ENCODE measurements at places on chromosomes 2 and 18.

DNA sequence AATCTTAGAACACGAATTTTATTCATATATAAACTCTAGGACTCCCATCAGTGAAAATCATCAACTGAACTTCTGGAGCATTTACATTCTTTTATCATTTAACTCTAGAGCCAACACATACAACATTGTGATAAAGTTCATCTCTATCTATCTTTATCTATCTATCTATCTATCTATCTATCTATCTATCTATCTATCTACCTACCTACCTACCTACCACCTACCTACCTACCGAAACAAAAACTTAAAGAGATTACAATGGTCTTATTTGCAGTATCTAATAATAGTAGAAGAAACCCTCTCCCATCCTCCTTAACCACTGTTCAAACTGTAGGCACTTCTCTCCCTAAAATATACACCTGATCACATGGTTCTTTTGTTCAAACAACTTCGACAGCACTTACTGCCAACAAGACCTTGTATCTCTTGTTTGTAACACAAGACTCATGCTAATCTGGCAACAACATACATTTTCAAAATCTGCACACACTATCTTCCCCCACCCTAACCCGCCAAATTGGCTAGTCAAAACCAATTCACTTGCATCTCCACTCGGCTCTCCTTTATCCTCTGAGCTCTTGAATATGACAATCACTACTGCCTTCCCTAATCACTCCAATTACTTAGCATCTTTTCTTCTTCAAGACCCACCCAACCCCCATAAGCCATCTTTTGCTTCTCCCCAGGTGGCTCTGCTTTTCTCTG, 69.0 kb downstream of the GORASP2 start:
- no peak for DNase-seq

GRCh38 chr2:70344195-70344594, 42.3 kb upstream of the FAM136A start:
- DNase-seq: no peak

GRCh38 chr2:233449081-233449901, 95.0 kb downstream of the DGKD start:
- no peak for DNase-seq

GRCh38 chr2:71606244-71606643, 152.9 kb downstream of the DYSF start:
- DNase-seq: no peak

GRCh38 chr2:4420032-4420431, 716.7 kb downstream of the DCDC2C start:
- DNase-seq: no peak

- DNase-seq: no peak
Observed at GRCh38 chr2:169803480-169803879, 4.8 kb downstream of the SSB start.

Data from stimulated activated CD8-positive, alpha-beta memory T cell treated with anti-CD3 and anti-CD28 coated beads, Interleukin-12 subunit alpha, Interleukin-12 subunit beta, amount 100 ng/mL, for 1 hour (primary cell).